ENCODE measurements at places on chromosomes 11 and 22. TPM values are rescaled to one million over a fixed set of nuclear protein-coding genes. Genes with fewer than 3 reads are reported as not detected.

GRCh38 chr11:61619471-61620226 lies 38.8 kb upstream of the SYT7 start:
- peaks cover 1% of the 10 kb centered on the region for H3K36me3 ChIP-seq
- DNase-seq: no peak
- peaks cover 32% of the 10 kb centered on the region for H3K4me1 ChIP-seq
- no peak overlapping the region for H3K4me3 ChIP-seq

GRCh38 chr11:126229858-126230540 lies 18.4 kb downstream of the FAM118B start:
- H3K27me3 ChIP-seq: no peaks in the 10 kb centered on the region
- no peak overlapping the region for H3K27ac ChIP-seq
- peaks cover 23% of the 10 kb centered on the region for H3K4me1 ChIP-seq
- DNase-seq: no peak
- peaks cover 2% of the 10 kb centered on the region for H3K36me3 ChIP-seq

CBY1 gene
- total RNA-seq: 44.5 TPM

DNA sequence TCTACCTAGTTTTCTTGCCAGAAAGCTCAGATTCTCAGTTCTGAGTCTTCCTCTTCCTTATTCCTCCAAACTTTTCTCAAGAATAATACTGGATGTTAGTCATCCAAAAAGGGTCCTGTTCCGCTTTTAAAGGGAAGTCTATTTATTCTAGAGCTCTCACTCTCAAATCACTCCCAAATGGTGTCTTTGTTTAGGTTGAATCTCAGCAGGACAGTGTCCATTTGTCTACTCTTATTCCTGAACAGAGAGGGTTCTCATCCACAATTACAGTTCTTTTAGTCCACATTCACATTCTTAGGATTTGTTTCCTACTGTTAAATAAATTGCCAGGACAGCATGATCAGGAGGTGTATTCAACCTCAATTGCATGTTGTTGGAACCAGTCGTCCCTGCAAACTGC lies 61.3 kb downstream of the MUC15 start:
- DNase-seq: no peak
- no peaks in the 10 kb centered on the region for H3K36me3 ChIP-seq
- H3K4me3 ChIP-seq: no peak overlapping the region
- peaks cover 2% of the 10 kb centered on the region for H3K27me3 ChIP-seq
- H3K27ac ChIP-seq: no peak overlapping the region

GRCh38 chr22:24155627-24156140 lies 25.6 kb upstream of the SUSD2 start:
- no peak for DNase-seq
- H3K4me3 ChIP-seq: peak overlapping the region; percentile 77
- H3K4me1 ChIP-seq: peaks cover 40% of the 10 kb centered on the region
- no peaks in the 10 kb centered on the region for H3K36me3 ChIP-seq
- peak overlapping the region; percentile 59 for H3K27ac ChIP-seq

DNA sequence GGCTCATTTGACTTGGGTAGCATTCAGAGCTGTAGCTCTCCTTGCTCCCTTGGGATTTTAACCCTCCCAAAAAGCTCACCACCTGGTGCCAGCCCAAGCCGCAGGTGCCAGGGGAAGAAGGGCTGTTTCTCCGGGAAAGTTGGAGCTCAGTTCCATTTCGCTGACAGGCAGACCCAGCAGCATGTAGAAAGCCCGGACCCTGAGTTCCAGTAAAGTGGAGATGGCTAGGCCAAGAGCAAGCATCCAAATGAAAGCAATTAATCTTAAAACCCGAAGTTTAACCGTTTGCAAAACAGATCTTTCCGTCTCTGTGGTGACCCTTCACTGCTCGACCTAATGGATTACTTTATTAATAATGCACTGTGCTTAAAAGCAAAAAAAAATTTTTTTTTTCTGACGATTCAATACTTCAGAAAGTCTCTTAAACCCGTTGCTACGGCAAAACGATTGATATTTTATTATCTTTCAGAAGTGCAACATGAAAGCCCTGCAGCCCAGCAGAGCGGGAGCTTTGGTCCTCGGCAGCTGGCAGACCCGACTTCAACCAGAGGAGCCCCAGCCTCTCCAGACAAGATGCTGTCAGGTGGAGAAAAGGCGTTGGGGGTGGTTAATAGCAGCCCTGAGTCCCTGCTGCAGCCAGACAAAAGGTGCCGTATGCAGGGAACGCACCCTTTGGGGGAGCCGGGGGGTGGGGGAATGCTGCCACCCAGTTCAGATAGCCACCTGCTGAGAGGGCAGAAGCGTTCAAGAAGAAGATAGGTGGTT lies 3.3 kb downstream of the LMO1 start:
- H3K27ac ChIP-seq: no peak overlapping the region
- no peak overlapping the region for H3K4me3 ChIP-seq
- H3K36me3 ChIP-seq: no peaks in the 10 kb centered on the region
- DNase-seq: peak; percentile 54
- peaks cover 31% of the 10 kb centered on the region for H3K27me3 ChIP-seq
- peaks cover 14% of the 10 kb centered on the region for H3K4me1 ChIP-seq

- no peak overlapping the region for H3K4me3 ChIP-seq
- DNase-seq: no peak
- H3K27ac ChIP-seq: no peak overlapping the region
Observed at GRCh38 chr22:17451316-17451715, 82.1 kb downstream of the CECR2 start.

DNA sequence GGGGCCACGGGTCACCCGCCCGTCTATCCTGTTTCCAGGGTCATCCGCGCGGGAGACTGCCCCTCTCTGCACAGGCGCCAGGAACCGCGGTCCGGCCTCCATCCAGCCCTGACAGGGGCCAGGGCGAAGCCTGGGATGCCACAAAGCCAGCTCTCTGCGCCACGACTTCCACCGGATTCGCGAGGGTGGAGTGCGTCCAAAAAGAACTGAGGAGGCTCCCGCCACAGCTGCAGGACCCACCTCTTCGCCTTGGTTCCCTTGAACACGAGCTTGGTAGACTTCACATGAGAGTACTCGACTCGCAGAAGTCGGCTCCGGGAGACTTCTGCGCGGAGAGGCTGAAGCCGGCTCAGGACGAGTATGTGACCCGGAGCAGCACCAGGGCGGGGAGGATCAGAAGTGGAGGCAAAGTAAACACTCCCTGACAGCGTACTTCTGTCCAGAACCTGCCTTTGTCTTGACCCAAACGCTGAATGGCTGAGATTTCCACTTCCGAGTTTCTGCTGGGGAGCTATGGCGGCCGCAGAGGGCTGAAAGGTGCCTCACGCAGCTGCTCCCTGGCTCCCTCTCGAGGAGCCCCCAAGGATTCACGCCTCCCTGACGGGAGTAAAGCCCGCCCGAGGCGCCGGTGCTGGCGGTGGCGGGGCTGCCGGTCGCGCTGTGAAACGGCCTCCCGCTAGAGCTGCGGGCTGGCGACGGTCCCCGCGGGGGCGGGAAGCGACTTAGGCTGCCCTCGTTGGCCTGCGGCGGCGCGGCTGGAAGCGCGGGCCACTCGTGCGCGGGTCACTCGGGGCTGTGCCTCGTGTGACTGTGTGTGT lies 4566.7 kb upstream of the OR11H1 start:
- H3K4me3 ChIP-seq: no peak overlapping the region
- no peaks in the 10 kb centered on the region for H3K4me1 ChIP-seq
- peaks cover 2% of the 10 kb centered on the region for H3K36me3 ChIP-seq
- no peak overlapping the region for H3K27ac ChIP-seq
- peak; percentile 95 for DNase-seq

KCNJ5 gene
- total RNA-seq: not detected

GRCh38 chr11:64655941-64656601 lies 65.1 kb downstream of the SLC22A12 start:
- H3K36me3 ChIP-seq: no peaks in the 10 kb centered on the region
- H3K4me1 ChIP-seq: peaks cover 21% of the 10 kb centered on the region
- H3K4me3 ChIP-seq: no peak overlapping the region
- no peaks in the 10 kb centered on the region for H3K27me3 ChIP-seq

DNA sequence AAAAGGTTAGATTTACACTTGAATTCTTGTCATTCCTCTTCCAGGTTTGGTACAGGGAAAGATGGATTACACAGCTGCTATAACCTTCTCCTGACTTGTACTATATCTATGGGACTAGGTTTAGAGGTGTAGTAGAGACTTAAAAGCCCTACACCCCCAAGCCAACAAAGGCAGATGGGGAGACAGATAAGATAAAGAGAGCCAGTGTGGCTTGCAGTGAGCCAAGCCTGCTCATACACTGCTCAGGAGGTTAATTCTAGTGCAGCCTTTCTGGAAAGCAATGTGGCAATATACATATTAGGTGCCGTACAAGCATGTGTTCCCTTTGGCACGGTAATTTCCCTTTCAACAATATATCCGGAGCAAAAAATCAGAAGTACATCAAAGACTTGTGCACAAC lies 10.8 kb downstream of the SIK3 start:
- H3K27ac ChIP-seq: no peak overlapping the region
- H3K36me3 ChIP-seq: no peaks in the 10 kb centered on the region
- DNase-seq: no peak
- H3K27me3 ChIP-seq: no peaks in the 10 kb centered on the region
- peaks cover 33% of the 10 kb centered on the region for H3K4me1 ChIP-seq

HSPB2 gene
- 2.4 TPM for total RNA-seq

DNA sequence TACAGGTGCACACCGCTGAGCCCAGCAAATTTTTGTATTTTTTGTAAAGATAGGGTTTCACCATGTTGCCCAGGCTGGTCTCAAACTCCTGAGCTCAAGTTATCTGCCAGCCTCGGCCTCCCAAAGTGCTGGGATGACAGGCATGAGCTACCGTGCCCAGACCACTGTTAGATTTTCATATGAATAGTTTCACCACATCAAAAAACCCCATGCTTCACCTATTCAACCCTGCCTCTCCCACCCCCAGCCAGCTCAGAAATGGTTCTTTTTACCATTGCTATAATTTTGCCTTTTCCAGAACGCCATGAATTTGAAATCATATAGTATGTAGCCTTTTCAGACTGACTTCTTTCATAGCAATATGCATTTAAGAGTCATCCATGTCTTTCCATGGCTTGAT lies 37.9 kb downstream of the CDPF1 start:
- H3K4me1 ChIP-seq: no peaks in the 10 kb centered on the region
- H3K27me3 ChIP-seq: no peaks in the 10 kb centered on the region
- DNase-seq: no peak
- H3K27ac ChIP-seq: no peak overlapping the region
- H3K36me3 ChIP-seq: peaks cover 57% of the 10 kb centered on the region
- H3K4me3 ChIP-seq: no peak overlapping the region

DNA sequence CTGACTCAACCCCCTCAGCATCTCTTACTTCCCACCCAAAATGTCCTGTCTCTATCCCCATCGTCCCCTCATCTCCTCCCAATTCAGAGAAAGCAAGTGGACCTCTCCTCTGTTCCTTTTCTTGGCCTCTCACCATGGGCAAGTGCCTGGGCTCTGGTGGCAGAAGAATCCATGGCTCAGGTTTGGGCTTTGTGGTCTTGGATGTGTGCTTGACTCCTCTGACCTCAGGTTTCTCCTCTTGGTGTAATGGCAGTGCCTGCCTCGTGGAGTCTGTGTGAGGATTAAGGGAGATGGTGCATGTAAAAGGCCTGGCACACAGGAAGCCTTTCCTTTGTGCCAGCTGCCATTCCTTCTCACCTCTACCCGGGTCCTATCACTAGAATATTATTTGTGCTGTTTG lies 3.2 kb downstream of the BMAL1 start:
- H3K4me1 ChIP-seq: peaks cover 38% of the 10 kb centered on the region
- H3K4me3 ChIP-seq: no peak overlapping the region
- no peaks in the 10 kb centered on the region for H3K36me3 ChIP-seq
- H3K27me3 ChIP-seq: peaks cover 3% of the 10 kb centered on the region
- no peak overlapping the region for H3K27ac ChIP-seq
- no peak for DNase-seq

- no peaks in the 10 kb centered on the region for H3K27me3 ChIP-seq
- H3K4me3 ChIP-seq: no peak overlapping the region
- peak; percentile 81 for DNase-seq
- H3K27ac ChIP-seq: no peak overlapping the region
Observed at GRCh38 chr22:44916281-44917231, 93.2 kb downstream of the PHF21B start.

DNA sequence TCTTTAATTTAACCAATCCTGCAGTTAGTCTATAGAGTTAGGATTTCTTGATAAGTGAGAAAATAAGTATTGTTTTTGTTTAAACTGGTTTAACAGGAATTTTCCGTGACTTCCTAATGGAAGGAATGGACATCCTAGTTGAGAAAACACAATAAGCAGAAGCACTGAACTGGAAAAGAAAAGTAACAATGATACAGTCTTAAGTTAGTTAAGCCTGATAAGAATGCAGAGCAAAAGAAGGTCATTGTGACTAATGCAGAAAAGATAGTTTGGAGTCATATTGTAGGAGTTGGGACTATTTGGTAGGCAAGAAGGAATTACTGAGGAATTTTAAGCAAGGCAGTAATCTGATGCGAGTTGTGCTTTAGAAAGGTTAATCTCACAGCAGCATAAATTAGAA lies 11.7 kb downstream of the RNF141 start:
- peaks cover 54% of the 10 kb centered on the region for H3K4me1 ChIP-seq
- H3K4me3 ChIP-seq: no peak overlapping the region
- peaks cover 22% of the 10 kb centered on the region for H3K36me3 ChIP-seq
- H3K27me3 ChIP-seq: no peaks in the 10 kb centered on the region

BAIAP2L2 gene
- total RNA-seq: 0.21 TPM

DNA sequence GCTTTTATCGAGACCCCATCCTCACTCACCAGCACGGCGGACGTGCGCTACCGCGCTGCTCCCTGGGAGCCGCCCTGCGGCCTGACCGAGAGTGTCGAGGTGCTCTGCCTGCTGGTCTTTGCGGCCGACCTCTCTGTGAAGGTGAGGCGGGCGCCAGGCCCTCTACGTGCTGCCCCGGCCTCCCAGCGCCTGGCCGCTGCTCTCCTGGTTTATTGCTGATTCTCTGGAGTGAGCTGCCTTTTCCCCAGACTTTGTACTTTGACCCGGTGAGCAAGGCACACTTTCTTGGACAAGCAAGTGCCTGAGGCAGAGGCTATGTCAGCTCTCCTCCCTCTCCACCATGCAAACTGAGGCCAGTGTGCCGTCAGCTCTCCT lies 6.5 kb downstream of the TPCN2 start:
- H3K36me3 ChIP-seq: no peaks in the 10 kb centered on the region
- H3K4me1 ChIP-seq: peaks cover 17% of the 10 kb centered on the region
- H3K4me3 ChIP-seq: no peak overlapping the region
- no peak overlapping the region for H3K27ac ChIP-seq
- no peaks in the 10 kb centered on the region for H3K27me3 ChIP-seq

DNA sequence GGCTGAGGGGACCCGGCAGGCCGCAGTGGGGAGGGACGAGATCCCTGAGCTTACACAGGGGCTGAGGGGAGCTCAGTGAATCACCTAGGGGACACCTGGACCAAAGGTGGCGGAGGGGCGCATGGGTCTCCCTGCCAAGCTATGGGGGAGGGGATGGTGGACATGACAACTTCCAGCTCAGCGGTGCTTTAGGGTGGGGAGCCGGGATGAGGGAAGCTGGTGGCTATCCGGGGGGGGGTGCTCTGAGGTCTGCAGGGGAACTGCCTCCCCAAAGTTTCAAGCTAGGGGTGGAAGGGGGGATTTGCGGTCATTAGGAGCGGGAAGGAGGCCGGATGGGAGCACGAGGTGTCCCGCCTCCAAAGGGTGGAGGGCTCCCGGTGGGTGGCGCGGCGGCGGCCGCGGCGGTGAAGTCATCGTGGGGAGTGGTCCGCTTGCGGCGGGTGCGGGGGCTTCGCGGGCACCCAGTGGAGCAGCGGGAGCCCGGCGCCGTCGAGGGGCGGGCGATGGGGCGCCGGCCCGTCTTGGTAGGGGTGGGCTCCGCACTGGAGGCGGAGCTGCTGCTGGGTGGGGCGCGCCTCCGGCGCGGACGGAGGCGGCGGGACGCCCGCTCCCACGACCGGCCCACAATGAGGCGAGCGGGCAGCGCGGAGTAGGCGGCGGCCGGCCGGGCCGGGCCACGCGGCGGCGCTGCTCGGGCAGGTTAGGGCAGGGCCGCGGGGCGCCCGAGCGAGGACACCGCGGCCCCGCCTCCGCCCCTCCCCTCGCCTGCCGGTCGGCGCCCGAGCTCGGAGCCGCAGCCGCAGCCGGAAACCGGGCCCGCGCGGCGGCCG lies at the start of gene MICALL1:
MICALL1 (plus strand) TSS at position 764 of the 830 bp plus-strand sequence. CDS start 126 bp downstream, outside the sequence.
- H3K36me3 ChIP-seq: peaks cover 5% of the 10 kb centered on the region
- H3K4me1 ChIP-seq: peaks cover 43% of the 10 kb centered on the region
- DNase-seq: no peak
- H3K4me3 ChIP-seq: peak within 1 kb of the TSS; percentile 84
- peak within 1 kb of the TSS; percentile 98 for H3K27ac ChIP-seq
- H3K27me3 ChIP-seq: no peaks in the 10 kb centered on the region
